ENCODE measurements at places on chromosomes 16 and 17.

GRCh38 chr17:61440697-61441096 lies 11.5 kb upstream of the TBX4 start:
- DNase-seq: no peak

GRCh38 chr17:72386619-72387237 lies 265.9 kb downstream of the SOX9 start:
- DNase-seq: no peak

DNA sequence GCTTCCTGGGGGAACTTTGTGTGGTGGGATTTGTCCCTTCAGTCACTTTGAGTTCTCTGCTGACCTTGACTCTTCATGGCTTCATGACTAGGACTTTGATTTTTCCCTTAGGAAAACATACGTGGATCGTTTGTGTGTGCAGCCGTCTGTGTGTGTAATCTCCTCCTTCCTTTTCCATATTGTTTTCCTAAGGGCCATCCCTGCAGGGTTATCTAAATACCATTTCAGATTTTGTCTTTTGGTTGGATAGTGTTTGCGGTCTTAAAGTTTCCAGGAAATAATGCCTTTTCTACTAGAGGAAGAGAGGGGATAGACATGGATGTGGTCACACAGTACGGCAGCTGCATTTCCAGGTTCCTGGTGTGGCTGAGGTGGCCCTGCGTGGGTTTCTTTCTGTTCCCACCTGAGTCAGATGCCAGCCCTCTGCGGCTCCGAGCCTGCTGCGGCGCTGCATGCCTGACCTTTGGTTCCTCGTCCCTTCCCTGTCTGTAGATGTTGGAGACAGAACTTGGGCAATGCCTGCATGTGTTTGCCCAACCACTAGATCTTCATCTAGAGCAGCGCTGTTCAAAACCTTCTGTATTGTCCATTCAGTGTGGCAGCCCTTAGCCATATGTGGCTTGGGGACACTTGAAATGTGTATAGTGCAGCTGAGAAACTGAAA lies 72.0 kb upstream of the LGALS9 start:
- no peak for DNase-seq

DNA sequence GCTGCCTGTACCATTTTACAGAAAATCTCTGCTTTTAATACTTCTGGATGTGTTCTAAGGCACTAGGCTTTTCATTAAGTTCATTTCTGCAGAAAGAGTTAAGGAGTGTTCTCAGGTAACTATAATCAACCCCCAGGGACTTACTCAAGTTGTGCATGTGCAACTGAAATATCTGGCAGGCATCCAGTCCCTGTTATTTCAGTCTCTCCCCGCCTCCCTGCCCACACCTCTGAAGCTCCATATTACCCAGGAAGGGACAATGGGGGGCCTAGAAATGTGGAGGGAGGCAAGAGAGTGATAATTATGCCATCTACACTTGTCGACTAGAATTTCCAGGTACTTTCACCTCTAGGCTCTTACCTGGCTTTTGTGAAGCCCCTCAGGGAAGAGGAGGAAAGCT lies 432.2 kb downstream of the MAF start:
- DNase-seq: no peak

GRCh38 chr16:24537474-24538337 lies 1.7 kb upstream of the RBBP6 start:
- no peak for DNase-seq

- no peak for DNase-seq
Observed at GRCh38 chr16:19601083-19601976, 45.8 kb downstream of the VPS35L start.

- DNase-seq: no peak
Observed at GRCh38 chr17:11412654-11413053, 171.6 kb downstream of the SHISA6 start.

- no peak for DNase-seq
Observed at GRCh38 chr16:27547134-27547533, 2.6 kb downstream of the GTF3C1 start.

DNA sequence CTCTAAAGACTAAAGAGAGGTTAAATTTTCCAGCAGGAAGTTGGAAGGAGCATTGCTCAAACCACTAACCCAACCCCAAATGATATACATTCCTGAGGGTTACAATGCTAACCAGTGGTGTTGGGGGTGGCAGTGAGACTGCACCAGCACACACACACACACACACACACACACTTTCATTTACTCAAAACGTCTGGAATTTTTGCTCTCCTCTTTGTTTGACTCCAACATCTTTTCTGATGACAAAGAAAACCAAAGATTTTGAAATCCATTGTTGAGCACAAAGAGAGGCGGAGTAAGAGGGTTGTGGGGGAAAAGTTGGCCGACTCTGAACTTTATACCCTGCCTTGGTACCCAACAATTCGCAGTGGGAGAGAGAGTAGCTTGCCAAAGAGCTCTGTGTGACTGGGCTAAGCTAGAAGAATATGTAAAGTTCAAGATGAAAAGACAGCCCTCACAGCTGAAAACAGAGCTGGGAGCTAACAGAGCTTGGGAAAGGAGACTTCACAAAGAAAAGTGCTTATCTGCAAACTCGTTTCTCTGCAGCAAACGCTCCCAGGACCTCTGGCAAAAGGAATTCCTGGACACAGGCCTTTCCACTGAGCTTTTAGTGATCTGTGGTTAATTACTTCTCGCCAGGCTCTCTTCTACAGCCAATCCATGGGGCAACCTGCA lies 426.0 kb upstream of the CDH11 start:
- DNase-seq: peak; percentile 51

DNA sequence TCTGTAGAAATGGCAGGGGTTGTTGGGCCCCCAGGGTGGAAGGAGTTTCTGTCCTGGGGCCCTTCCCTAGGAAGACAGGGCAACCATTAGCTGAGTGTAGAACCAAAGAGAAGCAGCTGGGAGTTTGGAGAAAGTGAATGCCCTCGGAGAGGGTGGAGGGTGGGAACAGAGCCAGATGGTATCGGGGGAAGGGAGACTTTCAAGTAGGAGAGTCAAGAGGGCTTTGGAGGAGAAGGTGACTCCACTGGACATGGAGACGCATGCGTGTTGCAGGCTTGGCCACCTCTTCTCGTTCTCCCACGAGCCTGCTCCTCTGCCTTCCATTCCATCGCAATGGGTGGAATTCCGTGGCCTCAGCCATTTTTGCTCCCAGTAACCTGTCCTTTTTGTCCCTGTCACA lies 19.4 kb downstream of the SLC47A1 start:
- no peak for DNase-seq

GRCh38 chr17:8846768-8847211 lies 20.7 kb downstream of the PIK3R6 start:
- no peak for DNase-seq

DNA sequence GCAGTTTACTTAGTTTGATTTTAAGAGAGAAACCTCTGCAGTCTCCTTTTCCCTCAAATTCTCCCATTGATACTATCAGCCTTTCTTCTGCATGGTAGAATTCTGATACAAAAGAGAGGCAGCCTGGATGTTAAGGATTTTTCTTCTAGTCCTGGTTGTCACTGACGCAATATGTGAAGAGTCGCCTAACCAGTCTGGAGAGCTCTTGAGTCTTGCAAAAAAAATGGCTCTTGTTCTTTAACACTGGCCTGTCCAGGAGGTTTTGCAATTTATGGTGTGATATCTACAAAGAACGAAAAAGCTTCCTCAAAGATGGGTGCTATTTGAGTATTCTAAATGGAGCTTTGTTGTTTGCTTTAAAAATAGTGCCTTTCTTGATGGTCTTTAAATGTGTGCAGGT lies 28.9 kb downstream of the COX10 start:
- no peak for DNase-seq

- no peak for DNase-seq
Observed at GRCh38 chr16:57244463-57244766, 644 bp upstream of the ARL2BP start.

DNA sequence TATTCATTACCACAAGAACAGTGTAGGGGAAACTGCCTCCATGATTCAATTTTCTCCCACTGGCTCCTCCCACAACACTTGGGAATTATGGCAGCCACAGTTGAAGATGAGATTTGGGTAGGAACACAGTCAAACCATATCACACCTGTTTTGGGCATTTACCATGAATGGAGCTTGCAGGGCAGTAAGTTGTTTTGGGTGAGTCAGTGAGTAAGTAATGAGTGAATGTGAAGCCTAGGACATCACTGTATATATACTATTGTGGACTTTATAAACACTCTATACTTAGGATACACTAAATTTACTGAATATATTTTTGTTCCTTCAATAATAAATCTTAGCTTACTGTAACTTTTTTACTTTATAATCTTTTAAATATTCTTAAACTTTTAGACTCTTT lies 48.1 kb downstream of the TBC1D26 start:
- DNase-seq: no peak

DNA sequence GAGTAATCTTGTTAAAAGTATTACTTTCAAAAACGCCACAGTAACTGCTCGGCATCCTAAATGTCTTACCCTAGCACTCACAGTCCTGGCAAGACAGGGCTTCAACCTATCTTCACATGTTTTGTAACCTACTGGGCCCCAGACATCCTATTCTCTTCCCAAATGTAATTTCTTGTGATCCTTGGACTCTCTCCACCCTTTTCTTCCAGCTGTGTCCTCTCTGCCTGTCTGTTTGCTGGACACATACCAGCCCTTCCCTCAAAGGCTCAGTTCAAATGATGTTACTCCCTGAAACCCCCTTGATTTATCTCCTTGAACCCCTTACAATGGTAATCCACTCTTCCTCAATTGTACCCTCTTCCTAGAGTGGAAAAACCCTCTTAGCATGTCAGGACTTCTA lies 60.1 kb upstream of the CNEP1R1 start:
- DNase-seq: no peak

DNA sequence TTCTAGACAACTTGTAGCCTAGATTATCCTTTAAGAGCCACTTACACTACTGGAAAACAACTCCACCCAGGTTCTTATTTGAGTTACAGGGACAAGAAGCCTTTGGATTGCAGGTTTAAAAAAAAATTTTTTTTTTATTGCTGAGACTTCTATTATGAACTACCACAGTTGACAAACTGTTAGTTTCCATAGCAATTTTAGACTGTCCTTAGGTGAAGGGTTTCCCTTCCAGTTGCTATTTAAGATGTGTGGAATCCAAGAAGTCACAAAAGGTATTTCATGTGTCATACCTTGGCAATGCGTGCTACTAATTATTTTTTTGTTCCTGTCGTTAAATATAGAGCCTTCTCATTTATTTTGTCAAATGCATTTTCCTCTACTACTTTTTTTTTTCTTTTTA lies 253.2 kb downstream of the PRKCA start:
- no peak for DNase-seq

GRCh38 chr17:8123695-8124349 lies at the start of gene HES7:
TSS of gene HES7 (minus strand) at chr17:8124106. CDS start at chr17:8124084, 22 bp downstream.
- no peak for DNase-seq

GRCh38 chr17:64565563-64565962 lies 58.8 kb downstream of the CEP95 start:
- no peak for DNase-seq

GRCh38 chr17:28702026-28702751 lies 9.5 kb downstream of the PROCA1 start:
- DNase-seq: no peak

- peak; percentile 64 for DNase-seq
Observed at GRCh38 chr16:84618581-84619460, 943 bp upstream of the COTL1 start.

DNA sequence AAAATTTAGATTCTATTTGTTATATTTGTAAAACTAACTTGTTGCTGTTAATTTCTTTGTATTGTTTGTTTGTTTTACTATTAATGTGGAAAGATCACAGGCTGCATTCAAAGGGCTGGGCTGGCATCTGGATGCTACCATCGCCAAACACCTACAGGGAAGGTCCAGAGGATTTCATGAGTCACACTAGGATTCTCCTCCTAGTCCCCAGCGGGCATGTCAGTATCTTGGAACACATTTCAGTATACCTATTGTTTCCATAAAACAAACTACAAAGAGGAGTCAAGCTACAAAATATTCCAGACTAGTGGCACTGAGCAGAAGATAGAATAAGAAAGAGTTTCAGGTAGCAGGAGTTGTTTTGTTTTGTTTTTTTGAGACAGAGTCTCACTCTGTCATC lies 55.3 kb downstream of the NOG start:
- no peak for DNase-seq

DNA sequence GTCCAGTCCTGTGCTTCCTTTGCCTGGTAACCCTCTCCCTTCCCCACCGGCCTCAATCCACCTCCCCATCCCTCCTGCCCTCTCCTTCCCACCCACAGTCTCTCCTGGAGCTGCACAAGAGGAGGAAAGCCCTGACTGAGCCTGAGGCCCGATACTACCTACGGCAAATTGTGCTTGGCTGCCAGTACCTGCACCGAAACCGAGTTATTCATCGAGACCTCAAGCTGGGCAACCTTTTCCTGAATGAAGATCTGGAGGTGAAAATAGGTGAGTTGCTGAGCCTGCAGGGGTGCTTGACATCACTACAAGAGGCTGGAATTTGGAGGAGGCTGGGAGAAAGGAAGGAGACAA lies 1.3 kb downstream of the PLK1 start:
- no peak for DNase-seq

GRCh38 chr16:78844682-78845081 lies 745.2 kb downstream of the WWOX start:
- DNase-seq: no peak

DNA sequence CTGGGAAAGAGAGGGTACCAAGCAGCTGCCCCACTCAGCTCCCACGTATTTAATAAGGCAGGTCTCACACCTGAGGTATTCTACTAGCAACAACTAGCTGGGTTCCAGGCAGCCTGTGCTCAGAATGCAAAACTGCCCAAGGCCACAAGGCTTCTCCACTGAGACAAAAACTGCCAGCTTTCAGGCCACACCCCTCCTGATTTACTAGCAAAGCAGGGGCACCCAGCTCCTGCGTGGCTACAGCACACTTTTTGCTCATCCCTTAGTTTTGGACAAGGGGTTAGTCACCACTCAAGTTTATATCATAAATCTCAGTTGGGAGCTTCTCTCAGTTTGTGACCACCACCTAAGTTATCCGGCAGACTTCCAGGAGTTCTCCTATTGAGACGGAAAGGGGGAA lies 494.6 kb downstream of the CDH11 start:
- no peak for DNase-seq

DNA sequence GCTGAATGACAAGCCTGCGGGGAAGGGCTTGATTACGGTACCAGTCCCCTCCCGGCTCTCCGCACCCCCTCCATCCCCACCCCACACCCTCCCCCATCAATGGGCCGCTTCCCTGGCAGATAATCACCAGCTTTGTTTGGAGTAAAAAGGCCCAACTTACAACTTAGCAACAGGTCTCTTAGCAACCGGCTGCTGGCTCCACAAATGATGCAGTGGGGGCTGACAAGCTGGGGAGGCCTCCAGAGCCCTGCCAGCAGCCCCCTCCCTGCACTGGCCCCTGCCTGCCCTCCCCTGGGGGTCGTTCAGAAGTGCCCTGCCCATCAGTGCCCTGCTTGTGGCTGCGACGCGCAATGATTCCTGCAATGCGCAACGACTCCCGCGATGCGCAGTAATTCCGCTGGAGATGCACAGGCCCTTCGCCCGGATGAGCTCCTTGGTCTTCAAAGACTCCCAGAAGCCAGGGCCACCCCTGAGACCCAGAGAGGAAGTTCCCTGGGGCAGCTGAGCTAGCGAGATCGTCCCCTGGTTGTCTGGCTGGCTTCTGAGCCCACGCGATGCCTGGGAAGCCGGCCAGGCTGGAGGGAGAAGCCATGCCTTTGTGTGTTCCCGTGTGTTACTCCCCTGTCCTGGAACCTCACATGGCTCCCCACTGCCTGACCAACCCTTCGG lies 23.3 kb downstream of the CPNE2 start:
- peak; percentile 75 for DNase-seq
